ENCODE measurements at places on chromosomes 1 and 21.

- no peak for DNase-seq
Measured at GRCh38 chr1:92317836-92318493, 19.1 kb downstream of the RPAP2 start.

GRCh38 chr1:79376106-79376505 is 369.6 kb upstream of the ADGRL4 start:
- no peak for DNase-seq

- DNase-seq, result no peak
Measured at GRCh38 chr1:33097137-33097611, 16.2 kb downstream of the AZIN2 start.

- no peak for DNase-seq
Measured at GRCh38 chr1:48203287-48203900, 19.1 kb upstream of the SLC5A9 start.

Measured in breast epithelium (tissue), 4 donors.